Activated naive CD4-positive, alpha-beta T cell treated with anti-CD3 and anti-CD28 coated beads for 36 hours (primary cell): ENCODE measurements at places on chromosomes 2 and 18. TPM values are rescaled to one million over a fixed set of nuclear protein-coding genes. Genes with fewer than 3 reads are reported as not detected.

GRCh38 chr18:6054256-6054842 lies 159.0 kb upstream of the TMEM200C start:
- no peaks in the 10 kb centered on the region for H3K27me3 ChIP-seq
- H3K36me3 ChIP-seq, result no peaks in the 10 kb centered on the region
- no peaks in the 10 kb centered on the region for H3K4me1 ChIP-seq

DNA sequence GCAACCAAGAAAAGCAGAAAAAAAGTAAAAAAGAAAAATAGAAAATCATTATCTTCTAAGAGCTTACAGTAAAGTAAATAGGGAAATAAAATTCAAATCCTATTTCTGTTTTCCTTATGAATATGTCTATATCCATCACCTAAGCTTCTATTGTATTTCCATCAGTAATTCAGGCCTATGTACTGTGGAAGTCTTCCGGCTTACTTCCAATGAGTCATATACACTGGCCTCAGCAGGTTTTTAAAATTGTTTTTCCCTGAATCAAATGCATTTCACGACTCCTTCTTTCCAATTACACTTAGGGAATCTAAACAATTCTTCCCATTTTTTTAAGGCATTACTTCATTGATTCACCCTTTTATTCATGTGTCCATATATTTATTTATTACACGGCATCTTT lies 164.7 kb downstream of the CCDC102B start:
- H3K36me3 ChIP-seq, result no peaks in the 10 kb centered on the region
- DNase-seq, result no peak
- no peaks in the 10 kb centered on the region for H3K27me3 ChIP-seq
- no peaks in the 10 kb centered on the region for H3K4me1 ChIP-seq
- no peak overlapping the region for H3K4me3 ChIP-seq
- no peak overlapping the region for H3K27ac ChIP-seq

GRCh38 chr18:5546660-5547059 lies 2.9 kb upstream of the EPB41L3 start:
- no peak overlapping the region for H3K27ac ChIP-seq
- no peaks in the 10 kb centered on the region for H3K36me3 ChIP-seq
- H3K4me3 ChIP-seq, result no peak overlapping the region
- H3K4me1 ChIP-seq, result peaks cover 8% of the 10 kb centered on the region
- DNase-seq, result peak; percentile 11
- H3K27me3 ChIP-seq, result peaks cover 36% of the 10 kb centered on the region

DNA sequence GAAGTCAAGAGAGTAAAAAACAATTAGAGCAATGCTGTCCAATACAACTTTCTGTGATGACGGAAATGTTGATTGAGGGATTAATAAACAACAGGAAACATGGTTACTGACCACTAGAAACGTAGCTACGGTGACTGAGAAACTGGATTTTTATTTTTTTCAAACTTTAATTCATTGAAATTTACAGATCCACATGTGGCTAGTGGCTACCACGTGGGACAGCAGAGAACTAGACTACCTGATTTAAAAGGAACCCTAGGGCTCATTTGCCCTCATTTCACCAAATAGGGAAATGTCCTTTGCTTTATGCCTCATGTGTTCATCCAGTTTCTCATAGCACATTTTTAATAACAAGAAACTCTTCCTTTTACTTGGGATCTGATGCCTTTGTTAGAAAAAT lies 413.0 kb downstream of the TGIF1 start:
- H3K27me3 ChIP-seq, result peaks cover 3% of the 10 kb centered on the region
- no peaks in the 10 kb centered on the region for H3K4me1 ChIP-seq
- DNase-seq, result no peak
- H3K4me3 ChIP-seq, result no peak overlapping the region

GRCh38 chr2:23183733-23184132 lies 201.2 kb upstream of the KLHL29 start:
- H3K4me3 ChIP-seq, result no peak overlapping the region
- H3K36me3 ChIP-seq, result no peaks in the 10 kb centered on the region
- no peaks in the 10 kb centered on the region for H3K27me3 ChIP-seq
- DNase-seq, result no peak
- no peaks in the 10 kb centered on the region for H3K4me1 ChIP-seq
- H3K27ac ChIP-seq, result no peak overlapping the region

- H3K27ac ChIP-seq, result no peak overlapping the region
- H3K36me3 ChIP-seq, result no peaks in the 10 kb centered on the region
- peaks cover 42% of the 10 kb centered on the region for H3K27me3 ChIP-seq
- H3K4me1 ChIP-seq, result peaks cover 10% of the 10 kb centered on the region
- no peak overlapping the region for H3K4me3 ChIP-seq
Measured at GRCh38 chr2:111523009-111523408, 361.0 kb downstream of the ANAPC1 start.

DNA sequence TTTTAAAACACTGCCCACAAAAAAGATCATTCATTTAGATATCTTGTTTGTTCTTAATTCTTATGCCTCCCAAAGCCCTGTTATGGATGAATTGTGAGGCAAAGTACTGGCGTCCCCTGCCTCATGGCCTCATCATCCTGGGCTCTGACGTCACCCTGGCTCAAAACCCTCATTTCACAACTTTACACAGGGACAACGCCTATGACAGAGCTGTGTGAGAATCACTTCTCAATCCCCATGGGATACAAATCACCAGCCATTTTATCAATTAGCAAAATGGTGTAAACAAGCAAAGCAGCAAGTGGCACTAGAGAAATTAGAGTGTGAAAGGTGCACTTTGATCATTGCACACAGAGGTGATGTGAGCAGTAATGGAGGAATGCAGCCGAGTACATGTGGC lies 16.6 kb downstream of the FHOD3 start:
- H3K4me3 ChIP-seq, result no peak overlapping the region
- H3K36me3 ChIP-seq, result no peaks in the 10 kb centered on the region
- peaks cover 23% of the 10 kb centered on the region for H3K27me3 ChIP-seq
- H3K4me1 ChIP-seq, result no peaks in the 10 kb centered on the region

- peak; percentile 85 for DNase-seq
- no peak overlapping the region for H3K4me3 ChIP-seq
- H3K36me3 ChIP-seq, result peaks cover 31% of the 10 kb centered on the region
Measured at GRCh38 chr2:241620419-241620769, 16.6 kb downstream of the THAP4 start.

DNA sequence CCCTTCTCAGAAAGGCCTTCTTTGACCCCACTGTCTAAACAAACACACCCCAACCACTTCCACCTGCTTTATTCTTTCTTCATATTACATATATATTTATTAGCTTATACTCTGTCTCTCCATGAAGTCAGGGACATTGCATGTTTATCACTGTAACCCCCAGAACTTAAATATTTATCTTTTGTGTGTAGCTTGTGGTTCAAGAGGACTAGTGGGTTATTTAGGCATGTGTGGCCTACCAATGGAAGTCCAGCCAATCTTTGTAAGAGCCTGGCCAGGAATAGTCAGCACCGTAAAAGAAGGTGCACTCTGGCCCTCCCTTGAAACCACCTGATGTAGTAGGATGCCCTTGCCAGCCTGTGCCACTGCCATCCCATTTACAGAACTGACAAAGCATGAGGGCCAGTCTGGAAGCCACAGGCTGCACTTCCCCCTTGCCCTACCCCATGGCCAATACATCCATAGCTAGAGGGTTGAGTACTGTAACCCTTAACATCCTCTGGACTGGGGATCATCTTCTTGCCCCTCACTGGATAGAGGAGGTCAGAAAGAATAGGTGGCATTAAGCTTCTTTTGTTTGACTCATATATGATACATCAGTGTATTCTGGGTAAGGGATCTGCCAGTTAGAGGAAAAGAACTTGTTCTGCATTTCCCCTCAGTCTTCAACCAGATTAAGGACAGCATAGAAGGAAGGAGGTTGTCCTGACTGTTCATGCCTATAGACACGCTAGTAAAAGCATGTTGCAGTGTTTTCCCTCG lies 4.9 kb downstream of the NEMP2 start:
- no peaks in the 10 kb centered on the region for H3K27me3 ChIP-seq
- no peak for DNase-seq
- no peak overlapping the region for H3K4me3 ChIP-seq
- peaks cover 12% of the 10 kb centered on the region for H3K36me3 ChIP-seq

- DNase-seq, result no peak
- H3K27ac ChIP-seq, result peak overlapping the region; percentile 96
- H3K4me3 ChIP-seq, result peak overlapping the region; percentile 83
Measured at GRCh38 chr2:197197895-197198311, 112.7 kb downstream of the ANKRD44 start.

DNA sequence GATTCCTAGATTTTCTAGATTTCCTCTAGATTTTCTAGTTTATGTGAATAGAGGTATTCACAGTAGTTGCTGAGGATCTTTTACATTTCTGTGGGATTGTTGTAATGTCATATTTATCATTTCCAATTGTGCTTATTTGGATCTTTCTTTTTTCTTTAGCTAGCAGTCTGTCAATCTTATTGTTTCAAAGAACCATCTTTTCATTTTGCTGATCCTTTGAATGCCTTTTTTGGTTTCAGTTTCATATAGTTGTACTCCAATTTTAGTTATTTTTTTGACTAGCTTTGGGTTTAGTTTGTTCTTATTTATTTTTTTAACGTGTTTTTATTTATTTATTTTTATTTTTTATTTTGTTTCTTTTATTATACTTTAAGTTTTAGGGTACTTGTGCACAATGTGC lies 24.5 kb downstream of the CLIP4 start:
- peaks cover 12% of the 10 kb centered on the region for H3K4me1 ChIP-seq
- H3K27ac ChIP-seq, result no peak overlapping the region
- no peaks in the 10 kb centered on the region for H3K27me3 ChIP-seq
- no peak for DNase-seq

DNA sequence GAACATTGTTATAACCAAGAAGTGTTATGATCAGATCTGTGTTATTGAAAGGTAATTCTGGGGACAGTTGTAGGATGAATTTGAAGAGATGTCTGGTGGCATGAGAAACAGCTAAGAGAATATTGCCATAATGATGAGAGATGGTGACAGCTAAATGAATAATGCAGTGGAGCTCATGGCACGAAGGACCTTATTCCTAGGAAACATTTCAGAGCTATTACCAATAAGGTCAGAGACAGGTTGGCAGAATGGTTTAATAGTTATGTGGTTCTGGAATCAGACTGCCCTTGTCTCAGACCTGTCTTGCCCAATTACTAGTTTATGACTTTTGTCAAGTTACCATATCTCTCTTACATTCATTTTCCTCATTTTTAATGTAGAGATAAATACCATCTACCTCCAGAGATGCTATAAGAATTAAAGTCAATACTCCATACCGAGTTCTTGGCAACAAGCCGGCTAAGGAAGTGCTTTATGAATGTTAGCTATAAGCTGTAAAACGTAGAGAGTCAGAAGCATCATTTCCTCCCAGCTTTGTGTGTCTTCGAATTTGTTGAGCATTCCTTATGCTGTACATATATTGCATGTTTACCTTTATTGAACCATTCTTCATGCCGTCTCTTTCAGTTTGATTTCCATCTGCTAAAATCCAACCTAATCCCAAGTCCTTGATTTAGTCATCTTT lies 73.6 kb upstream of the COL5A2 start:
- H3K4me3 ChIP-seq, result no peak overlapping the region
- H3K36me3 ChIP-seq, result no peaks in the 10 kb centered on the region
- no peak for DNase-seq
- peaks cover 27% of the 10 kb centered on the region for H3K4me1 ChIP-seq
- H3K27me3 ChIP-seq, result no peaks in the 10 kb centered on the region

DNA sequence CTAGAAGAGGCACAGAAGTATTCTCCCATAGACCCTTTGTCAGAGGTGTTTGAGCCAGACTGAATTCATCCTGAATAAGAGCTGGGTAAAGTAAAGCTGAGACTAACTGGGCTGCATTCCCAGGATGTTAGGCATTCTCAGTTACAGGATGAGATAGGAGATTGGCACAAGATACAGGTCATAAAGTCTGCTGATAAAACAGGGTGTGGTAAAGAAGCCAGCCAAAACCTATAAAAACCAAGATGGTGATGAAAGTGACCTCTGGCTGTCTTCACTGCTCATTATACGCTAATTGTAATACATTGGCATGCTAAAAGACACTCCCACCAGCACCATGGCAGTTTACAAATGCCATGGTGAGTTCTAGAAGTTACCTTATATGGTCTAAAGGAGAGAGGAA lies 364.9 kb upstream of the TMEFF2 start:
- no peaks in the 10 kb centered on the region for H3K36me3 ChIP-seq
- H3K27ac ChIP-seq, result no peak overlapping the region
- H3K4me1 ChIP-seq, result no peaks in the 10 kb centered on the region
- no peak for DNase-seq
- no peak overlapping the region for H3K4me3 ChIP-seq
- no peaks in the 10 kb centered on the region for H3K27me3 ChIP-seq

DNA sequence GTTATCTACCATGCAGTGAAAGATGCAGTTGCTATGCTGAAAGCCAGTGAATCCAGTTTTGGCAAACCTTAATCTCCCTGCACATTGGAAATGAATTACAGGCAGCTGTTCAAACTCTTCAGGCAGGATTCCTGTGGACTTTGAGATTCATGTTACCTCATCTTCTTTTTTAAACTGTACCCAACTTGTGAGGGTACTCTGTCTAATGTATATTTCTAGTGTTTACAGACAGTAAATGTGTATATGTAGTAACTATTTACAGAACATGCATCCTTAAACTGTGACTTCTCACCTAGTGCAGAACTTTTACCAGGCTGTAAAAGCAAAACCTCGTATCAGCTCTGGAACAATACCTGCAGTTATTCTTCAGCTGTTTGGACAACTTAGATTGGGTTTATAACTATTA lies 50.9 kb downstream of the KDM3A start:
- peaks cover 11% of the 10 kb centered on the region for H3K4me1 ChIP-seq
- H3K4me3 ChIP-seq, result no peak overlapping the region
- no peaks in the 10 kb centered on the region for H3K27me3 ChIP-seq
- no peak overlapping the region for H3K27ac ChIP-seq

- no peaks in the 10 kb centered on the region for H3K27me3 ChIP-seq
- no peak overlapping the region for H3K4me3 ChIP-seq
- no peak overlapping the region for H3K27ac ChIP-seq
- no peaks in the 10 kb centered on the region for H3K36me3 ChIP-seq
- no peak for DNase-seq
Measured at GRCh38 chr2:164103271-164103670, 367.5 kb upstream of the FIGN start.

DNA sequence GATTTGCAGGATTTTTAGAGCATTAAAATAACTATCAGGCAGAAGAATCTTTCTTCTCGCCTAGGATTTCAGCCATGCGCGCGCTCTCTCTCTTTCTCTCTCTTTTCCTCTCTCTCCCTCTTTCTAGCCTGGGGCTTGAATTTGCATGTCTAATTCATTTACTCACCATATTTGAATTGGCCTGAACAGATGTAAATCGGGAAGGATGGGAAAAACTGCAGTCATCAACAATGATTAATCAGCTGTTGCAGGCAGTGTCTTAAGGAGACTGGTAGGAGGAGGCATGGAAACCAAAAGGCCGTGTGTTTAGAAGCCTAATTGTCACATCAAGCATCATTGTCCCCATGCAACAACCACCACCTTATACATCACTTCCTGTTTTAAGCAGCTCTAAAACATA lies 137.0 kb downstream of the MEIS1 start:
- H3K27ac ChIP-seq, result no peak overlapping the region
- H3K36me3 ChIP-seq, result no peaks in the 10 kb centered on the region
- no peak for DNase-seq
- peaks cover 35% of the 10 kb centered on the region for H3K27me3 ChIP-seq
- H3K4me3 ChIP-seq, result no peak overlapping the region
- H3K4me1 ChIP-seq, result peaks cover 11% of the 10 kb centered on the region

The ARMC9 gene
- 1.4 TPM for total RNA-seq

The NPPC gene
- 1.2 TPM for total RNA-seq

The MFSD2B gene
- 0.24 TPM for total RNA-seq

The MPP4 gene
- total RNA-seq, result not detected

The ST8SIA5 gene
- not detected for total RNA-seq

The LRP1B gene
- not detected for total RNA-seq

The RANBP2 gene
- 47.4 TPM for total RNA-seq

The C2orf76 gene
- 11.1 TPM for total RNA-seq
